ENCODE measurements at places on chromosomes 3 and 15. TPM values are rescaled to one million over a fixed set of nuclear protein-coding genes. Genes with fewer than 3 reads are reported as not detected.

The DPPA4 gene
- not detected for total RNA-seq

- no peak for DNase-seq
Observed at GRCh38 chr3:184603151-184604030, 41.8 kb downstream of the EPHB3 start.

DNA sequence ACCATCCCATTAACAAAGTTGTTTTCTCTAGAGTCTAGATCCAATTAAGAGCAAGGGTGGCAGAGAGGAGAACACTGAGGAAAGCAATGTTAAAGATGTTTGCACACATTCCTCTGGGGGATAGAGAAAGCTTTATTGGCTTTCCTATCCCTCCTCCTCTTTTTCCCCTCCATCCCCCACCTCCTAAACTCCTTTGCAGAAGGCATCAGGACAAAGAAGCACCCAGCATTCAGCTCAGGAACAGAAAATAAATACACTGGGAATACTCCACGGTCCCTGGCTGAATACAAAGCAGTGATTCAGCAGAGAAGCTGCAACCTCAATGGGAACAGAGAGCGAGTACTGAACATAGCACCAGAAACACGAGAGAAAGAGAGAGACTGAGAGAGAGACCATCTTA lies 21.9 kb downstream of the LSAMP start:
- DNase-seq = no peak

DNA sequence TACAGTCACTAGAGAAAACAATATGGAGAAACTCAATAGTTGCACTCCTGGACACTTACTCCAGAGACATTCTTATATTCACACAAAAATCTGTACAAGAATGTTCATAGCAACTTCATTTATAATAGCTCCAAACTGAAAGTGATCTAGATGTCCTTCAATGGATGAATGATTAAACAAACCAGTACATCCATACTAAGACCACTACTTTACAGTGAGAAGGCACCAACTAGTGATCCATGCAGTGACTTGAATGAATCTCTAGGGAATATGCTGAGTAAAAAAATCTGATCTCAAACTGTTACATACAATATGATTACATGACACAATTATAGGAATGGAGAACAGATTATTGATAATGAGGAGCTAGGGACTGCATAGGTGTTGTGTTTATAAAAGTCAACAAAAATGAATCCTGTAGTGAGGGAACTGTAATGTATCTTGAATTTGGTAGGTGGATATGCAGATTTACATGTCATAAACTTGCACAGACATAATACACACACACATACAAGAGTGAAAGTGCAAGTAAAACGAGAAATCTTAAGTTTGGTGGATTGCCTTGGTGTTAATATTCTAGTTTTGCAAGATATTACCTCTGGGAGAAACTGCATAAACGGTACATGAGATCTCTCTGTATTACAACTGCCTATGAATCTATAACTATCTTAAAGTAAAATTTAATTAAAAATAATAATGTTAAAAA lies 85.7 kb downstream of the SPATA16 start:
- no peak for DNase-seq

DNA sequence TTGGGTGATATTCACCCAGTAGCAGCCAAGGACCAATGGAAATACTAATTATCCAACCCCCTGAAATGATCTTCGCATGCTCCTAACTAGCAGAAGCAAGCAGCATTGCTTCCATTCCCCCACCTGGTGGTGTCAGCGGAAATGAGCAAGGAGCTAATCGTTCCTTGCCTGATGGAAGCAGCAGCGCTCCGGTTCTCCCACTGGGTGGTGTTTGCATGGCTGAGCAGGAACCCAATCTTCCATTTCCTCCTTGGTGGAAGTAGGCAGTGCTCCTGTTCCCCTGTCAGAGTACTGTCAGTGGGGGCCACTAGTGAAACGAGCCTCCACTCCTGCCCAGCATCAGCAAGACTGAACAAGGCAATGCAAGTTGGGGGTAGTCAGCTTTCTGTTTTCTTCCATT lies 311.5 kb downstream of the CACNA2D3 start:
- DNase-seq = no peak

DNA sequence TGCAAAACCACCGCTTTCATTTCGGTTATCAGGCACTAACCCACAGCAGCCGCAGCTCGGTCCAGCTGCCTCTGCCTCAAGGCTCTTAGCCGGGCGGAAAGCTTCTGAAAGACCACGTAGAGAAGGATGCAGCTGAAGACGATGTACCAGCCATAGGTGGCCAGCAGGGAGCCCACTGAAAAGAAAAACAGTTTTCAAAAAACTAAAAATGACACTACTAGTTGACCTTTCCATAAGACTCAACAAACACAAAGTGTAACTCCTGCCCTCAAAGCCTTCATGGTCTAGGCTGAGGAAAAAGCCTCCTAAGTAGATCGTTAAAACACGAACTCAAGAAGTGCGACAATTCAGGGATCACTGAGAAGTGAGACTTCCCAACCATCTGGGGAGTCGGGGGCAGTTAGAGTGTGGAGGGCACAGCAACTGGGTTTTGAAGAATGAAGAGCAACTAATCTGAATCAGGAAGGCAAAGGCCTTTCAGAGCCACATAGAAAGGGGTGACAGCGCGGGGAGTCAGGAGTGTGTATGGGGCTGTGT lies 716 bp downstream of the SELENOS start:
- no peak for DNase-seq
